ENCODE measurements at places on chromosomes 5 and 9.

DNA sequence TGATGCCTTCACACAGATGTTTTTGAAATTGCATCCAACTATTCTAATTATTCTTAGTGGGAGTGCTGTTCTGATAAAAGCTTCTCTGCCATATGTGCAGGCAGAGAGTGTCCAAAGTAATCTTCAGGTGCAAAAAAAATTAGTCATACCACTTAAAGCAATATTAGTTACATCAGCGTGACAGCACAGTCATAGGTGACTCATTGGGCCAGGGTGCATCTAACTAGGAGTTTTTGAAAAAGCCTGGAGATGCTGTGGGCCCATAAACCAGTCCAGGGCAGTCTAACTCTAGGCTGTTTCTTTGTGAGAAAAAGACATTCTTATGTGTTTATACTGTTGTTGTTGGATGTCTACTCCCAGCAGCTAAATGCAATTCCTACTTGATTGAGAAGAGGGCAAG is 33.0 kb upstream of the C6 start:
- DNase-seq, result no peak

GRCh38 chr9:127919253-127919815 is 2.5 kb upstream of the ST6GALNAC4 start:
- peak; percentile 99 for DNase-seq

GRCh38 chr5:10468256-10468655 is 26.6 kb downstream of the ROPN1L start:
- DNase-seq, result no peak

- peak; percentile 11 for DNase-seq
Measured at GRCh38 chr5:109416882-109417281, 7.1 kb upstream of the PJA2 start.

DNA sequence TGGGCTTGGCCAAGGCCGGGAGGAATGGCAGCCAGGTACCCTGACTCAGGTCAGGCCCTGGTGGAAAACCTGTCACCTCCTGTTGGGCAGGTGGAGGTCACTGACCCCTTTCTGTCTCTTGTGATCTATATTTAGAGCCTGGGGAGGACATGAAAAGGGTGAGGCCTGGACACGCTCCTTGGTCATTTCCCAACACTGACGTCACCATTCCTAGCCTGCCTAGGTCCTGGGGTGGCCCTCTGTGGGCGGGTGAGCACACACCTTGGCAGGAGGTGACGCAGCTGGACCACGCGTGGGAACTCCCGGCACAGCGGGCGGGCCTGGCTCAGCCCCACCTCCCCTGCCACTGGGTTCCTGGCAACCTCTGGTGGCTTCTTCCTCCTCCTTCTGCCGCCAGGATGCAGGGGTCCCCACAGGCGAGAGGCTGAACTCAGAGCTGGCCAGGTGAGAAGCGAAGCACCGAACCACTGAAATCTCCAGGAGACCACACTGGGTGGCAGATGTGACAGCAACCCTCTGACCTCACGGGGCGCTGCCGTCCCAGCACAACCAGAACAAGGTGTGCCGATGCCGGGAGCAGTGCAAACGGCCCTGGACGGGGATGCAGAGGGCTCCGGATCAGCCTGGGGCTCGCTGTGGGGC is 6.4 kb upstream of the RALGDS start:
- DNase-seq, result no peak

DNA sequence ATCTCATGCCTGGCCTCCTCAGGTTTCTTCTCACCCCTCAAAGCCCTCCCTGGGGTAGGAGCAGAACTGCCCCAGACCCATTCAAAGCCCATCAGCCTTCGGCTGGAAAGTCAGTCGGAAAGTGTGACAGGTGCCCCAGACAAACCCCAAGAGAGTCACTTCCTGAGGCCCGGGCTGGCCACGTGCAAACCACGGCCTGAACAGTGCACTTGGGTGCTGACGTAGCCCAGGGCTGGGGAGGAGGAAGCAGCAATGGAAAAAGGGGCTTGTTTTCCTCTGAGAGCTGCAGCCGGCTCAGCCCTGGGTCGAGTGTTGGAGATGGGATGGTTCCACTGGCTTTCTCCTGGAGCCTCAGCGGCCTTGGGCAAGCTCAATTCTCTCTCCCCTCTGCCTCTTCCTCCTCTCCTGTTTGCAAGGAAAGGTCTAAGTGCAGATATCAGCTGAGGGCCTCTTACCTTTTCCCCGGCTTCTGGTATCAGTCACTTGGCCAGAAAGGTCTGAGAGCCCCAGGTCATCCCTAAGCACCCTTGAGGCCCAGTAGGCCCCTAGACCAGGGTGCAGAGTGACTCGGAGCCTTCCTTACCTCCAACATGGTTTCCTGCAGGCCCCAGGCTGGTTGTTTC is 5.9 kb upstream of the EGR1 start:
- DNase-seq, result no peak

DNA sequence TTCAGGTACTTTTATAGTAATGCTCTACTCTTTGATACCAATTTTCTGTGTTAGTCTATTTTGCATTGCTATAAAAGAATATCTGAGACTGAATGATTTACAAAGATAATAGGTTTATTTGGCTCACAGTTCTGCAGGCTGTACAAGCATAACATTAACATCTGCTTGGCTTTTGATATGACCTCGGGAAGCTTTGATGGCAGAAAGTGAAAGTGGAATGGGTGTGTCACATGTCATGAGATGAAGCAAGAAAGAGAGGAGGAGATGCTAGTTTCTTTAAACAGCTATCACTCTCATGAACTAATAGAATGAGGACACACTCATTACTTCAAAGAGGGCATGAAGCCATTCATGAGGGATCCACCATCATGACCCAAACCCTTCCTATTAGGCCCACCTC is 270.9 kb upstream of the IL12B start:
- no peak for DNase-seq

- peak; percentile 27 for DNase-seq
Measured at GRCh38 chr5:151315998-151316597, 12.5 kb upstream of the SLC36A3 start.

- no peak for DNase-seq
Measured at GRCh38 chr9:34665067-34665380, 2.6 kb upstream of the CCL27 start.

DNA sequence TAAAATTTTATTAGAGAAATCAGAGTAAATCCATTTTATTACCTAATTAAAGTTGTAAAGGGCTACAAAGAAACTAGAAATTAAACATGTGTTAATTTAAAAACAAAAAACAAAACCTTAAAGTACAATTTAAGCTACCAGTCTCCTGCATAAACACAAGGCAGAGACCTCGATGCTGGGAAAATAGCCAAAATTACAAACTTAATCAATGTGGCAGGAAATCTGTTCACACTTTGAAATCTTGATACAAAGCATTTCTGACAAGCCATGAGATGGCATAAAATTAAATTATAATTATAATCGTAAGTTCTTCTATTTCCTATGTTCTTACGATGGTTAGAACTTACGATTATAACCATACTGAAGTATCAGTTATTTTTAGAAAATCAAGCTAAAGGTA is 158.0 kb upstream of the FREM1 start:
- DNase-seq, result no peak

DNA sequence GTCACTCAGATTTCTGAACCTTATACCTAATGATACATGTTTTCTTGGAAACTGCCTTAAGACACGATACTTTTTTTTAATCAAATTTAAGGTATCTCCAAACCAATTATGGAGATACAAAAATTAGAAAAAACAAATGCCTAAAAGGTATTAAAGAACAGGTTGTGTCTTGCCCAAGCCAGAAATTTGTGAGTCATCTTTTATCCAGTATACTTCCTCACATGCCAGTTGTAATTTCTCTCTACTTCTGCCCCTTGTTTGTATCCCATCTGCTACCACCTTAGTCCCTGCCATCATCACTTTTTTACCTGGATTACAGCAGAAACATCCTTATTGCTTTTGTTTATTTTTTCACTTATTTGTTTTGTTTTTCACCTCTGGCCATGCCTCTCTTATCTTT is 571.2 kb upstream of the DAB2 start:
- DNase-seq, result no peak

DNA sequence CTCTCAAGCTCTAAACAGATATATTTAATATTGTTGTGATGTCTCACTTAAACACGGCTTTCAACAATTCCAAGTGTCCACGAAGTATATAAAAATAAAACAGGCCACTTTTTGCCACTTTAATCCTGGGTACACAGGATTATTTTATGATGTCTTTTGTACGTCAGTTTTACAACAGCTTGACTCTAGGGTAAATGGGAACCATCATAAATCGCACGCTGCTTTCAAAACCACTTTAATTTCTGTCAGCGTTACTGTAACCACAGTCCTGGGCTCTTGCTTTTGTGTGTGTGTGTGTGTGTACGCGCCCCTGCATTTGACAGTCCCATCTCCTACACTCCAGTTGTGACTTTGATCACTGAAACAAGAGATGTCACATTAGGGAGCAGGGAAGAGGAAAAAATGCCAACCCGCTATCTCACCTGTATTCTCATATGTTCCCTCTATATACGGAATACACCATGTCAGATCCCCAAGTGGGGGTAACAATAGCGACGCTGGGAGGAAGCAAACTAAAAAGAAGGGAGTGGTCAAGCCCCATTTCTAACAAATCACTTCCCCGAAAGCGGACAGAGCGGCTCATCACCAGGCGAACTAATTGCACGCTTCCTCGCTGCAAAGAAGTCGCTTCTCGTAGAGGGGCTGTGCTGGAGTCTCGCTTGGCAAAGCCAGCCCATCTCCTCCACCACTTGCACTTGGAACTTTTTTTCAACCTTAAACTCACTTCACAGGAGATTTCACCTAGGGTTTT is 1.2 kb downstream of the BNC2 start:
- no peak for DNase-seq

- DNase-seq, result no peak
Measured at GRCh38 chr9:87243602-87244001, 254.1 kb upstream of the DAPK1 start.

DNA sequence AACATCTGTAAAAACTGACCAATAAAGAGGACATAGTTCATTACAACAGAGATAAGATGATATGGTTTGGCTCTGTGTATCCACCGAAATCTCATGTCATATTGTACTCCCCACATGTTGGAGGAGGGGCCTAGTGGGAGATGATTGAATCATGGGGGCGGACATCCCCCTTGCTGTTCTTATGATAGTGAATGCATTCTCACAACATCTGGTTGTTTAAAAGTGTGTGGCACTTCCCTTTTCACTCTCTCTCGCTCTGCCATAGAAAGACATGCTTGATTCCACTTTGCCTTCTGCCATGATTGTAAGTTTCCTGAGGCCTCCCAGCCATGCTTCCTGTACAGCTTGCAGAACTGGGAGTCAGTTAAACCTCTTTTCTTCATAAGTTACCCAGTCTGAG is 292.8 kb downstream of the SLF1 start:
- DNase-seq, result no peak

DNA sequence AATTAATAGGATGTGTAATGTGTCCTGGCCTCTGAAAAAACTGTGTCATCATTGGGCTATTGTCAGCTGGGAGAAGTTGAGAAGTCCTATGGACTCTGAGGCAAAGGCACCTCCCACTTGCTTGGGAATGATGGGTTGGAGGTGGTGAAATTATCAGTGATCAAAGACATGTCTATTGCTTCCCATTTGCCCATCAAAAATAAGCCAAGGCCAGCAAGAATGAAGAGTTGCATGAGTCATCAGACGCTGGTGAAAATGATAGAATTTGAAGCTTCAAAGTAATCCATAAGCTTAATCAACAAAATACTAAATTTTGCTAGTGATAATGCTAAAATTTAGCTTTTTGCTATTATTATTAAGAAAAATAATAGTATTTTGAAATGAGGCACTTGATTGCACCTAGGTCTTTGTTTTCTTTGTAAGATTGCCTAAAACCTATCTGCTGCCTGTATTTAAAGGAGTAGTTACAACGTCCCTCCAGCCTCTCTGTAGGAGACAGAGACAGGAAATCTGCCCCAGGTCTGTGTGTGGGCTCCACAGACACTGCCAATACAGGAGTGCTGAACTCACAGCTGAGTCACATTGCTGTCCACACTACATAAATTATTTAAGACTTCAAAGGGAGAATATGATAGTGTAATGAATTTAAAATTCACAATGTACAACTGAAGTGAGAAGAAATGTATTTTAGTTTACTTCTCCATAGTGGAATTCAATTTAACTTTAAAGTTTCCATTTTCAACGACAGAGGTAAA is 48.4 kb upstream of the APC start:
- no peak for DNase-seq

DNA sequence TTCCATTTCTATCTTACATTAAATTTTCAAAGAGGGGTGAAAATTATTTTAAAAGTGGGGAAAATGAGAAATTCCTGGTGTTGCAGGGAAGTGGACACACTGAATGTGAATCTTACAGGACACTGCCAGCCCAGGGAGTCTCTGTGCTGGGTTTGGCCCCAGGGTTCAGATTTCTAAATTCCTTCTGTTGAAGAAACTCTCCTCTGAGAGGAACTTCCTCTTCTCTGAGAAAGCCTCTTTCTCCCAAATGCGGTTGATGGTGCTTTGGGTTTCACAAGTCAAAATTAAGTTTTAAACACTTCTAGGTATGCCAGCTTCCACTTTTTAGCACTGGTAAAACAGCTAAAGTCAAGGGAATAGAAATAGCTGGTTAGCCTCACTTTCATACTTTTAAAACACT is 317.9 kb upstream of the ITGA1 start:
- DNase-seq, result no peak

GRCh38 chr5:58759745-58760144 is 176.9 kb downstream of the RAB3C start:
- DNase-seq, result no peak

DNA sequence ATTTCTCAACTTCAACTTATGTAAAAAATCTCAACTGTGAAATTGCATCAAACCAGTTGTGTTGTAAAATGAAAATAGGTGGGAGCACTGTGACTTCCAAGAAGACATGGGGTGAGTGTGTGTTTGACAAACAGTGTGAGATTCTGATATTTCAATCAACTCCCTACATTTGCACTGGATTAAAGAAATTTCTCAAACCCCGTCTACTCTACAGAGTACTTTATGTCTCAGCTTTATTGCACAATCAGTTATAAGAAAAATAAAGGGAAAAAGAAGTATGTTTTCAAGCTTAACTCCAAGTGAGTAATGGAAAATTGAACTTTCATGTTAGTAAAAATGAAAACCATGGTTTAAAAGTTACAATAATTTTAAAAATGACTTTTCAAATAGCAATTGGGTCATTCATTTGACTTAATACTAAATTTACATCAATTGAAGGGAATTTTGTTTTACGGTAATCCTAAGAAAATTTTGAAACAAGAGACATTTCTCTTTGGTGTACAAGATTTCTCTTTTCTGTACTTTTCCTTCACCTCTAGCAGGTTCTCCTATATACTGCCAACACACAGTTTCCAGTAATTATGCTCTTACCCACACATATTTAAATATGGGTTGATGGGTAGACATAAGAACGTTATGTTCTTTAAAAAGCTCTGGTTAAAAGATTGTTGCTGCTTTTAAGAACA is 80.3 kb downstream of the CDO1 start:
- DNase-seq, result no peak

DNA sequence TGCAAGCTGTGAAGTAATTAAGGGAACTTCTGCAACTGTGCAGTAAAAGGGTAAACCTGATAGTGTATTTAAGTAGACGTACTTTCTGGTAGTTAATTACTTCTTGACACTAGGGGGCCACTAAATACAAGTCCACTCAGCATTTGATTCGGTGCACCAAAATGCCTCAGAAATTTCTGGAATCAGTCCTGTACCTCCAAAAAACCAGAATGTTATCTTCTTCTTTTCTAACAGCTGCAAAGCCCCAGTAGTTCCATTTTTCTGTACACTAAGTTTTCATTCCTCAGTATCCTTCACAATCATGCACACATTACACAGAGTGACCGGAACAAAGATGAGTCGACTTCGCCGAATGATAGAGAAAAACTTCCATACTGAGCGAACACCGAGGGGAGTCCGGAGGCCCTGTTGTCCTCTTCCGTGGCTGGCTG is 484 bp downstream of the GFM2 start:
- DNase-seq, result peak; percentile 33

GRCh38 chr9:89885156-89885555 is 280.3 kb downstream of the GADD45G start:
- no peak for DNase-seq

Measured in AG09309 (cell line).